Epithelial cell of proximal tubule (primary cell): ENCODE measurements at places on chromosomes 4 and X. TPM values are rescaled to one million over a fixed set of nuclear protein-coding genes. Genes with fewer than 3 reads are reported as not detected.

DNA sequence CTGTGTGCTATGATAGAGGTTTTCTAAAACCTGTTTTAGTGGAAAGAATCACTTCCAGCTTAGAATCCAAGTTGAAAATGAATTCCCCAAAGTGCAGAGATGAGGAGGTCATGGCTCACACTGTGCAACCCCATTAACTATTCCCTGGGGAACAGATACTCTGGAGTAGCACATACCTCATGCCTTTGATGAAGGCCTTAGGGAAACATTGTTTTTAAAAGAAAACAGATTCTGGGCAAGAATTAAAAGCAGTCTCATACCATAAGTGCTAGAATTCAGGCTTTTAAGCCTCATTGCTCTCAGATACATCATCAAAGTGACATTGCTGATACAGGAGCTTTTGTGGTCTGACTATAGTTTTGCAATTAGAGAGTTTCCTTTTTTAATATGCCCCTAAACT, 115.1 kb downstream of the NDST4 start:
- no peak for DNase-seq

DNA sequence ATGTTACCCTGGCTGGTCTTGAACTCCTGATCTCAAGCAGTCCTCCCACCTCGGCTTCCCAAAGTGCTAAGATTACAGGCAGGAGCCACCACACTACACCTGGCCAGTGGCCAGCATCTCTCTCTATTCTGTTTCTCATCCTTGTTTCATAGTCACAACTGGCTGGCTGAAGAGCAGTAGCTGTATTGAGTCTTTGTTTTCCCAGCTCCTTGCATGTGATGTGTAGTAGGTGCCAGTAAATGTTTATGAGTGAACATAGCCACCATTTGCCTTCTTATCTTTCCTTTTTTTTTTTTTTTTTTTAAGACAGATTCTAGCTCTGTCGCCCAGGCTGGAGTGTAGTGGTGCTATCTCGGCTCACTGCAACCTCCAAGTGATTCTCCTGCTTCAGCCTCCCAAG, 23.6 kb downstream of the NUDT9 start:
- DNase-seq, result no peak

- no peak for DNase-seq
Observed at GRCh38 chrX:14913241-14913640, 40.0 kb downstream of the MOSPD2 start.

DNA sequence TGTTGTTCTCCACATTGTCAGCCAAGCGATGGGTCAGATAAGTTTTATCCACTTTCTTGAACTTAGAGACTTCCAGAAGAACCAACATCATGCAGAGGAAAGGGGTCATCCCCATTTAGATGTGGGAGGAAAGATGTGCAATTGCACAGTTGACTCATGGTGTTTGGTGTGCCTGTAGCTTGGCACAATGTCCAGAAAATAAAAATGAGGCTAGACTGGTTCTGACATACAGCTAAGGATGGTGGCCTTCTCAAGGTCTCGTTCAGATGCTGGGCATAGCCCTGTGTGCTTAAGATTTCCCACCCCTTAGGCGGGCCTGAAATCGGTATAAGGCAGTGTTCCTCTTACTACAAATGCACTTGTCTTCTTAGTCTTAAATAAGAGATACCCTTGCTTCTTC, 101.1 kb downstream of the PCDH7 start:
- DNase-seq, result no peak

IL1RAPL2 gene
- total RNA-seq, result not detected in 2 replicates

SOX3 gene
- total RNA-seq, result not detected in 2 replicates

- no peak for DNase-seq
Observed at GRCh38 chr4:122865425-122865824, 38.8 kb downstream of the FGF2 start.

TLR6 gene
- 0.22 and 0.29 TPM in 2 replicates for total RNA-seq

- no peak for DNase-seq
Observed at GRCh38 chr4:41512596-41512995, 25.4 kb upstream of the LIMCH1 start.

CPZ gene
- total RNA-seq, result 0.86 and 2.0 TPM in 2 replicates

DNA sequence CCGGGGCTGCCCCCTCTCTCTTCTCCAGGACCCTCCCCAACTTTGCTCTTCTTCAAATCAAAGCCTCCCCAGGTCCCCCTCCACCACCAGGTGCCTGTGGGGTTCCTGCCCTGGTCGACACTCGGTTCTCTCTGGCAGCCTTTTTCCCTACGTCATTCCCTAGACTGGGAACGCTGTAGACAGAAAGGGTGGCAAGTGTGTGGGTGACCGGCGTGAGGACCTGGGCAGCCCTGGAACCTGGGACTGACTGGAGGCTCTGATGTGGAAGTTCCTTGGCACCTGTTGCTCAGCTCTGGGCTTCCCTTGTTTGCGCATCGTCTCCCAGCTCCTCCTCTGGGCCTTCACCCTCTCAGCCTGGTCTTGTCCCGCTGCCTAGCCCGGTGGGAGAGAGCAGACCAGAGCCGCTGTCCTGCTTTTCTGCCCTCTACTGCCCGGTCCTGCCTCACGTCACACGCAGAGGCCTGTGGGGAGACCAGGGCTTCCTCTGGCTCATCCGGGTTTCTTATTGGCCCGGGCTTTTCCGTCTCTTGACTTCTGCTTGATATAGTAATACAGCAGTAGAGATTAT, 1.3 kb downstream of the TACC3 start:
- DNase-seq, result no peak

DNA sequence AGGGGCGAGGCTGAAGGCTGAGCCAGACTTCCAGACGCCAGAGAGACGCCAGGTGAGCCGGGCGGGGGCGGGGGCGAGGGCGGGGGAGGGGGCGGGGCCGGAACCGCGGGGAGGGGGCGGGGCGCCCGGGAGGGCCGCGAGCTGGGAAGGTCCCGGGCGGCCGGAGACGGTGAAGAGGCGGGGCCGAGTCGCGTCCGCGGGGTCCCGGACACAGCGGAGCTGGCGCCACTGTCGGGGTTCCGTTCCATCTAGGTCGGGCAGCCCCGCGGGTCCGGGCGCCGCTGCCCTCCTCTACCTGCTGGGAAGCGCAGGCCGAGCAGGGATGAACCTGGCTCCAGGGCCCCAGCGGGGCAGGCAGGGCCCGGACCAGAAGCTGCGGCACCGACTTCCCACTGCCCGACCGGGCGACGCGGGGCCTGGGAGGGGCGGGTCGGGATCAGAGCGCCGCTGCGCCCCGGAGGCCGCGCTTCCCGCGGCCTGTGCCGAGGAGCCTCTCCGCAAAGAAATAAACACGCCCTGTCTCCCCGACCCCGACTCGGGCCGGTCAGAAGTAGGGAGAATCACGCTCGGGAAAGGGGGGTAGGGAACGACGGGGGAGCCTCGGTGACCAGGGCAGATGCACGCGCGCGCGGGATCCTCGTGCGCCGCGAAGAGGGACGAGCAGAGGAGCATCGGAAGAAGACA, 10.6 kb downstream of the HMX1 start:
- no peak for DNase-seq

DNA sequence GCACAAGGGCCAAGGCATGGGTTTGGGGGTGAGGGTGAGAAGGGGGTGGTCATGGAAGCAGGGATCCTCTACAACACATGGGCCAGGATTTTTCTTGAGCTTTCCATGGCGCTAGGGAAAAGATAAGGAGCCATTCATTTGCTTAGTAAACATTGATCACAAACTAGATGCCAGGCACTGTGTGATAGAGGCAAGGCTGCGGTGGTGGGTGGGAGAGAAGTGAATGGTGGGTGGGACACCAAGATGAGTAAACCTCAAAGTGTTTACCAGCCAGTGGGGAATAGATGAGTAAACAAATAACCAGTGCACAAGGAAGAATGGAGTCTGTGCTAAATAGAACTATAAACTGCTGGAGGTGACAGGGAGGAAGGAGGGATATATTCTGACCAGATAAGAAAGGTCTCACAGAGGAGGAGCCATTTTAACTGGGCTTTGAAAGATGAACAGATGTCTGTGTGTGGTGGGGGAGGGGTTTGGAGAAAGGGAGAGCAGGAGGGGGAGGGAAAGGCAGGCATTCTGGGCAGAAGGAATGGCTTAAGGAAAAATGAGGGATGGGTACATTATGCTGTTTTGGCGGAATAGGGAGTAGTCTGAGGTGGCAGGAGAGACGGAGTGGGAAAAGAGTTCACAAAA, 48.0 kb upstream of the LAS1L start:
- DNase-seq, result no peak

- no peak for DNase-seq
Observed at GRCh38 chrX:139758809-139759208, 50.8 kb upstream of the MCF2 start.

DNA sequence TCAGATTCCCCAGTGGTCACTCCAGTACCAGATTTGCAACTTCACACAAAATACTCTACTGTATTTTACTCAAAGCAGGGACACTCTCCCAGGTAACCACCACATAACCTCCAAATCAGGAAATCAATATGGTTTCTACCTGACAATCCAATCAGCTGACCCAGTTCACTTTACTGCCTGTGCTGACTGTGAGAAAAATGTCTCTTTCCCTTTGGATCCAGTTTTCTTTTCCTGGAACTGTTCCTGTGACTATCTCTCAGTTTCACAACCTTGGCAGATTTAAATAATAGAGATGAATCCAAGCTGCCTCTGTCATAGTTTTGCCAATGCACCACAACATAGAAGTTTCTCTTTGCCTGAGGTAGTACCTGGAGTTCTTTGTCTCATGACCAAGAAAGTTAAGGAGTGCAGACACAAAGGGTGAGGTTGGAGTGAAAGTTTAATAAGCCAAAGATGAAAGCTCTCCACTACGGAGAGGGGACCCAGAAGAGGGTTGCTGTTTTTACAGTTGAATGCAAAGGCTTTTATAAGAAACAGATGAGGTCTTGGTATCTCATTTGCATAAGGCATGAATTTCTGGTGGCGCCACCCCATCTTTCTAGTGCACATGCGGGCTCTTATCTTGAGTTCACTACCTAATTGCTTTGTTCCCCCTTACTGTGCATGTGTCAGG, 29.7 kb upstream of the IL9R start:
- DNase-seq, result no peak

GRCh38 chr4:6606465-6607235, 31.7 kb downstream of the MAN2B2 start:
- no peak for DNase-seq

GRCh38 chr4:148435654-148436406, 6.4 kb downstream of the NR3C2 start:
- no peak for DNase-seq

DNA sequence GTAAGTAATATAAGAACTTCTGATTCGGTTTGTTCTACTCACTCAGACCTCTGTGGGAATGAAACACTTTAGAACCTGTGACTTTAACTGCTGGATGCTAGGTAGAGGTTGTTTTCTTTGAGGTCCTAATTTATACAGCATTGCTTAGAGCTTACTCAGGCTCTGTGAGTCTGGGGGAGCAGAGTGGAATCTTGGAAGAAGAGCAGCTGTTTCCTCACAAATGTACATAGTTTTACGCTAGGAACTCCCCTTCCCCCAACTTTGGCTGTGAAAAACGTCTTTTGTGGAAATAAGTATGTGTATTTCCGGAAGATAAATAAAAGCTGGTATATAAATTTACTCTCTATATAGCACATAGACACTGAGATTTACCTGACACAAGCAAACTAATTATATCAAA, 141.4 kb downstream of the NAA11 start:
- no peak for DNase-seq

DNA sequence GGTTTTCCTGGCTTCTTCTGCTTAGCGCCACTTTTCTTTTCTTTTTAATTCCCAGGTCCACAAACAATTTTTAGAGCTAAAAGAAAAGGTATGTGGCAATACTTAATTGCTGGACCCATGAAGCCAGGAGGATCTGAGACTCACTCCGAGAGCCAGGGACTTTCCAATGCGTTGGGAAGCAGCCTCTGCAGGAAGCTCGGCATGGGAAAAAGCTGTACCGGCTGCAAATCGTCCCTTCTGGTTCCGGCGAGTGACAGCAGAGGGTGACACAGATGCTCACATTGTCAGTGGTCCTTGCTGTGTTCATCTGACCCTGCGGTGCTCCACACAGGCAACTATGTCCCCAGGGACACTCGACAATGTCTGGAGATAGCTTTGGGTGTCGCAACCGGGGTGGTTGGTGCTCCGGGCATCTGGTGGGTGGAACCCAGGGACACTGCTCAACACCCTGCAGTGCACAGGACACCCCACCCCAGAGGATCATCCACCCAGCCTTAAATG, 164.0 kb downstream of the PRKX start:
- DNase-seq, result no peak

- no peak for DNase-seq
Observed at GRCh38 chr4:37502070-37502469, 184.1 kb downstream of the RELL1 start.

SPOCK3 gene
- 0.06 and 0.22 TPM in 2 replicates for total RNA-seq

DNA sequence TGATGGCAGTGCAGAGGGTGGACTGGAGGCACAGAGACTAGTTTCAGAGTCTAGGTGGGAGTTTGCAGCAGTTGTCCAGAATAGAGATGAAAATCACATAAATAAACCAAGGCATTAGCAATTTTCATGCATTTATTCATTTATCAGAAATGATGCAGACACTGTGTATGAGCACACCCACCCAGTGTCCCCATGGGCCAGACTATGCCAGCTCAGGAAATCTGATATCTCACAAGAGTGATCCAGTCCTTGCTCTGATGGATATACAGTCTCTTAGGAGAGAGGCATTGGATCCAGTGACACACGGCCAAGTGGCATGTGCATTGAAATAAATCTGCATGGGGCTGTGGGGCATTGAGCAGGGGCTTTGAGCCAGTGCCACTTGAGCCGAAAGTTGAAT, 228.2 kb downstream of the FRMPD4 start:
- DNase-seq, result no peak

DNA sequence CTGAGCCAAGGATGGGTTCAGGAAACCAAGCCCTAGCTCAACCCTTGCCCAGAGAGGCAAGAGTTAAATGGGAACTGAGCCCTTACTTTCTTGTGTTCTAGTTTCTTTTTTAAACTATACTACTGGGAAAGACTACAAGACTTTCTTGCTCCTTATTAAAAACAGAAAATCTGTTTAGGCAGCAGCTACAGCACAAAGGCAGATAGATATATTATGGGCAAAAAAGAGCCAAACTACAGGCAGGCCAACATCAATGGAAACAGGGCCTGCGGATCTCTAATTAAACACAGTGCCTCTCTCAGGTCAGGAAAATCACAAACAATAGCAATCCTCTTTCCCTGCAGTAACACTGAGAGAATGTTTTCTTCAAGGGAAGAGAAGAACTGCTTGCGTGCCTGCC, 226.0 kb downstream of the LDB2 start:
- no peak for DNase-seq

SYP gene
- total RNA-seq, result 0.17 and 0.29 TPM in 2 replicates

DNA sequence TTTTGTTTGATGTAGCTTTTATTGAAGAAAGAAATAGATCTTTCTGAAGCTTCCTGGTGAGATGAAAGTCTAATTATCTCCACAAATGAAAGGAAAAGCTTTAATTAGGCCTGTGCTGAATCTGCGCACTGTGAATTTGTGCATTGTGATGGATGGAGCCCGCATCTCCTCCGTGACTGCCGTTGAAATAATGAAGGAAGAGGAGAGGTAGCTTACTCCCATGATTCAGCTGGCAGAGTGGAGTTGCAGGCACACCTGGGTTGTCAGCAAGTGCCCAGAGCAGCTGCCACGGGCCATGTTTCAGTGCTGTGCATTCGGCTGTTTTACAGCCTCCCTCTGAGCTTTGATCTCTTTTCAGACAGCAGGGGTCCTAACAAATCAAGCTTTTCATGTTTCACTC, 735.3 kb upstream of the TENM3 start:
- DNase-seq, result no peak

USP51 gene
- 0.80 and 1.0 TPM in 2 replicates for total RNA-seq
